ENCODE measurements at places on chromosomes 2 and 18.

GRCh38 chr18:37964885-37965571 is 399.4 kb upstream of the CELF4 start:
- no peak for DNase-seq

- DNase-seq, result no peak
Observed at GRCh38 chr2:66058675-66059074, 376.2 kb upstream of the MEIS1 start.

DNA sequence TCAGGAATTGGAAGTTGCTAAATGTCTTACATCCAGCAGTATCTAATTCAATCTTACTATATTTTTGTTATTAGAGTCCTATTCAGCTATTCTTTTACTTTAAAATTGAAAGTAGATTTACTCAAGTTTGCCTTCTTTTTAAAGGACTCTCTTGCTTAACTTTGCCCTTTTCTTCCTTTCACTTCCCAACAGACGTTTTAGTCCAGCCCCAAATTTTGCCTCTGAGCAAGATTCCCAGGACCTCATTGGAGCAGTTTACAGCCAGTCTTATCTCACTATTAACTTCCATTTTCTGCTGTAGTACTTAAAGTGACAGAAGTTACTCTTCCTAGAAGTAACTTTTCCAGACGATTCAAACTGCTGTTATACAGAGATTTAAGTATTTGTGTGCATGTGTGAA is 1.7 kb upstream of the PRKD3 start:
- DNase-seq, result no peak

GRCh38 chr2:132460781-132461180 is 44.2 kb downstream of the GPR39 start:
- DNase-seq, result no peak

GRCh38 chr2:152617456-152618192 is 99.6 kb downstream of the PRPF40A start:
- no peak for DNase-seq

GRCh38 chr18:28088477-28088876 is 88.5 kb downstream of the CDH2 start:
- DNase-seq, result no peak

DNA sequence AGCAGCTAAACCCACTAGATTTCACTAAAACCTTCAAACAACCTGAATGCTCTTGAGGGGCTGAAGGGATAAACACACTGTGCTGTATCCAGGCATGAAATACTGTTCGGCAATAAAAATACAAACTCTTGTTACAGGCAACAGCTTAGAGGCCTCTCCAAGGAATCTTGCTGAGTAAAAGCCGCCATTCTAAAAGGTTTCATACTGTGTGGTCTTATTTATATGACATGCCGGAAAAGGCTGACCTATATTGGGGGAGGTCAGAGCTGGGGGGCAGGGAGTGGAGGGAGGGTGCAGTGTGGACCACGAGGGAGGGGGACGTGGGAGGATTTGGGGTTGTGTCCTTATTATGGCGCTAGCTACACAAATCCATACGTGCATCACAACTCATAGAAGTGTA is 136.2 kb downstream of the MBP start:
- no peak for DNase-seq

DNA sequence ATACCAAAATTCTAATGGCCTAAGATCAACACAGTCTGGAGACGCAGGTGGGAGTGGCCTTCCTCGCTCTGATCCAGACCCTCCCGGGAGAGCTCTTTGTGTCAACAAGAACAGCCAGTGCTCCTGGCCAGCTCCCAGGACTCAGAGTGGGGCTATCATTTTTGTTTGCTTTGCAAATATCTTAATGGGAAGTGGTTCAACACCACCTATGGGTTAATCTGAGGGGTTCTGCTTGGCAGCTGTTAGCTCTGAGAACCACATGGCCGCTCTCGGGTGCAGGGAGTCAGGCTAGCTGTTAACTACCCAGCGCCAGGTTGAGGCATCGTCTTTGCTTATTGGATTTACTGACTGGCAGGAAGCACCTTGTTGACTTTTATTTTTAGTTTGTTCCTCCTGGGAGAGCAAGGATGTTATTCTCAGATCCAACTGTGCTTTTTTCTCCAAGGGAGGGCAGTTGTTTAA is 184.8 kb upstream of the SP5 start:
- DNase-seq, result no peak

GRCh38 chr2:73307720-73308119 is 14.4 kb upstream of the EGR4 start:
- no peak for DNase-seq

- DNase-seq, result no peak
Observed at GRCh38 chr2:170843656-170844055, 27.0 kb downstream of the GAD1 start.

DNA sequence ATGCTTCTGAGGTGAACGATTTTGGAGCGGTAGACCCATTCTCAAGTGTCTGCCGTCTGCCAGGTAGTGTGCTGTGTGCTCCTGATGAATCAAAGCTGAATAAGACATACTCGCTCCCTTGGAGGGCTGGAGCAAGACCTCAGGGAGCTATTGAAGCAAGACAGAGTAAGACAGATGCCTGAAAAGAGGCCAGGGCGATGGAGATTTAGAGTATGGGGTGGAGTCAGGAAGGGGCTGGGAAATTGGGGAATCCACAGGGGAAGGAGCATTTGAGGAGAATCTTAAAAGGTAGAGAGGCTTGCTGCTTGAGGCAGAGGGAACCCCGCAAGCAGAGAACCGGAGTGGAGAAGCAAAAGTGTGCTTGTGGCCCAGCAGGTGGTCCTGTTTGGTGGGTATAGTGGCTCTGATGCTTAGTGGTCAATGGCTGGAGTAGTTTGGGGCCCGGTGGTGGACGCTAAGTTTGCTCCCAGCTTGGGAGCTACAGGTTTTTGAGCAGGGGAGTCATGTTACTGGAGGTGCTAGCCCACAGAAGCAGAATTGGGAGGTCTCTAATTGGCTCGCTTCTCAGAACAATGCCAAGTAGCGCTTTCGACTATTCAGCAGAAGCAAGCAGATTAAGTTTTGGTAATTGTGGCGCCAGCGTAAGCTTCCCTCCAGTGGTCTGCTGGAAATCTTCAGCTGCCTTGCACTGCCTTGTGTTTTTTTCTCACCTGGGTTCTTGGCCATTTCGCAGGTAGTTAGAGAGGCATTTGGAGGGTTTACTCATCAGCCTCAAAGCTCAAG is 2.0 kb downstream of the CNNM4 start:
- no peak for DNase-seq
